ENCODE measurements at places on chromosomes 11 and 22. TPM values are rescaled to one million over a fixed set of nuclear protein-coding genes. Genes with fewer than 3 reads are reported as not detected.

Gene CHRM1
- 0.15 TPM for total RNA-seq

- ATAC-seq: peak; percentile 89
These were observed 17.1 kb downstream of the LTO1 start for GRCh38 chr11:69657911-69658625.

DNA sequence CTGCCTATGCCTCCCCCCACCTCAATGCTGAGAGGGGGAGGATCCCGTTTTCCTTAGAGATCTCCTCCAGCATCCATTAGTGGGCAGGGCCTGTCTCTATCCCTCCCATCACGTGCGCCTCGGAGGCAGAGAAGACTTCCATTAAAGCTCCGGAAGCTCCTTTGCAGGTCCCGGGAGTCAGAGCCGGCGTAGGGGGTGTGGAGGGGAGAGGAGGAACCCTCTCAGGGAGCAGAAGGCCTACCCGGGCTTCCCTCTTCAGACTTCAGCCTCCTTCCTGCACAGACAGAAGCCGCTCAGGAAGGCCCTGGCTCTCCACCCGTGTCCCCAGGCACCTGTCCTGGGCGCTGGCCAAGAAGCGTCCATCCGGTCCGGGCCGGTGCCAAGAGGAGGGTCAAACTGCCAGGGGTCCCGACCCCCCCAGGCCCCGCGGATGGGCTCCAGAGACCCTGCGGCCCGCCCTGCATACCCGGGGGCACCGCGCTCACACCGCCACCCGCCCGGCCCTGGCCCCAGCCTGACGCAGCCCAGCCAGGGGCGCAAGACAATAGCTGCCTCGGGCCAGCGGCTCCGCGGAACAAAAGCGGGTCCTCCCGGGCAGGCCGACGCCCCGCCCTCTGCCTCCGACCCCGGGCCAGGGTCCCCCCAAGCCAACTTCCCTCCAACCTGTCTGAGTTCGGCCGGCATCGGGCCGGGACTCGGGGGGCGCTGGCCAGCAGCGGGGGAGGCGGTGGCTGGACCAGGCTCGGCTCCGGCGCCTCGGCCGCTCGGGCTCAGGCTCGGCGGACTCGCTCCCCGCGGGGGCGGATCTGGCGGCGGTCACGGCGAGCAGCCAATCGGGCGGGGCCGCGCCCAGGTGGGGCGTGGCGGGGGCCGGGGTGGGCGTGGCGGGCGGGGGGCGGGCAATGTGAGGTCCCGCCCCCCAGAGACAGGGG, 29.9 kb downstream of the ARVCF start:
- peak; percentile 54 for ATAC-seq

Gene SLC22A25
- 0.13 TPM for total RNA-seq

DNA sequence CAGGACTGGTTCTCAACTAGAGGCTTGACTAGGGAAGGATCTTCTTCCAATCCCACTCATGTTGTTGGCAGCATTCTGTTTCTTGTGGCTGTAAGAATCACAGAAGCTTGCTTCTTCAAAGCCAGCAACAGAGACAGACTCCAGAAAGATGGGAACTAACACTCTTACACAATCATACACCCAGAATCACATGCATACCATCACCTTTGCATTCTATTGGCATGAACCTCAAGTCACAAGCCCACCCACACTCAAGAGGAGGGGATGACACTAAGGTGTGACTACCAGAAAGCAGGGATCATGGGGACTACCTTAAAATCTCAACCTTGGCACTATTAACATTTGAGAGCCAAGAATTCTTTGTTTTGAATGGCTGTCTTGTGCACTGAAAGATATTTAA, 13.6 kb upstream of the PANX3 start:
- ATAC-seq: no peak

Gene DMC1
- total RNA-seq: 0.37 TPM

DNA sequence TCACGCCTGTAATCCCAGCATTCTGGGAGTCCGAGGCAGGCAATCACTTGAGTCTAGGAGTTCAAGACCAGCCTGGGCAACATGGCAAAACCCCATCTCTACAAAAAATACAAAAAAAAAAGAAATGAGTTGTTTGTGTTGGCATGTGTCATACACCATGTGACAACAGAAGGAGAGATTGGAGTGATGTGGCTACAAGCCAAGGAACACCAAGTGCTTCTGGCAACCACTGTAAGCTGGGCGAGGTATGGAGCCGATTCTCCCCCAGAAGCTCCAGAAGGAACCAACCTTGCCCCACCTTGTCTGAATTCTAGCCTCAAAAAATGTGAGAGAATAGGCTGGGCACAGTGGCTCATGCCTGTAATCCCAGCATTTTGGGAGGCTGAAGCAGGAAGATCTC, 39.1 kb upstream of the SLC35C1 start:
- no peak for ATAC-seq

Measured in motor neuron (in vitro differentiated cells).